ENCODE measurements at places on chromosomes 7 and 10.

DNA sequence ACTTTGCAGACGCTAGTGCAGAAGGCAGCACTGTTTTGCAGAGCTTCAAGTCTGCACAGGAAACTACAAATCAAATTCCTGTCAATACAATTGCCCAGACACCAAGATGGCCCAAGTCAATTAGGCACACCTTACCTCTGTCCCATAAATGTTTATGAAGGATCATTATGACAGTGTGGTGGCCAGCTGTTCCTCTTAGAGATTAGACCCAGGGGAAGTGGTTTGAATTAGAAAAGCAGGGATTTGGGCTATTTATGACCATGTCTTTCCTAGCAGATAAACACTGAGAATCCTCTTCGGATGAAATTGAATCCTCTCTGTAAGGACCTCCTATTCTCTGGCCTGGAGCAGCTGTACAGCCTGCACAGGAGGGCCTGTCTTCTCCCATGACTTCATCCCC lies 9.9 kb upstream of the NEUROG3 start:
- no peak for DNase-seq

DNA sequence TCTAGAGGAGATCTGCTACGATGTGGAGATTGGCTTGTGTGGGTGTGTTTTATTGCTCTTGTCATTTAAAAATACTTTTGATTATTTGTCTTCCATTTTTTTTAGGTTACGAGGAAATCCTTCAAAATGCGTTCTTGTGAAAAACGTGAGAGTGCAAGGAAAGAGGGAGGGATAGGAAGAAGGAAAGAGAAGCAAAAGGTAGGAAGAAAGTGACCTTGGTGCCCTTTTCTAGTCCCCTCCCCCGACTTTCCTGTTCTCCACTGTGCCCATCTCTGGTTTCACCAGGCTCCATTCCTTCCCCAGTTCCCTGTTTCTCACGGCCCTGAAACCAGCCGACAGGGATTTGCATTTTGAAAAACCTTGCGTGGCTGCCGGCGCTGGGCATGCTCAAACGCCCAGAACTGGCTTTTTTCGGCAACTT lies 506 bp upstream of the GNAI1 start:
- DNase-seq: no peak

- DNase-seq: no peak
Measured at GRCh38 chr10:110224992-110225391, 17.6 kb downstream of the MXI1 start.

DNA sequence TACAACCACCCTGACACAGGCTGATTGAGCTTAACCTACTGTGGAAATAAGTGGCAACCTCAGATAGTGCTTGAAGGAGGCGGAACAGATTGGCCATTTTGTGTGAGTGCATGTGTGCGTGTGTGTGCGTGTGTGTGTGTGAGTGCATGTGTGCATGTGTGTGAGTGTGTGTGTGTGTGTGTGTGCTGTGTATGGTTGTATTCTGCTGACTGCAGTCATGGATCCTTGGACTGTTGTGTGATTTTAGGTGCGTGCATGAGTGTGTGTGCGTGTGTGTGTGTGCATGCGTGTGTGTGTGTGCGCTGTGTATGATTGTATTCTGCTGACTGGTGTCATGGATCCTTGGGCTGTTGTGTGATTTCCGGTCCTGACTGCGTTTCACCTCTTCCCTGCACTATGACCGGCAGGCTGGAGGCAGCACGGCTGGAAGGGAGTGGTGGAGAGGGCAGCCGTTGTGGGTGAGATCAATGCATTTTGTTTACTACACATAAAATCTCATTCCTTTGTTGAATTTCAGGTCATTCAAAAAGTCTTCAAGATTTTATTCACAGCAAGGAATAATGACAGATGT lies 6.3 kb downstream of the IQCE start:
- no peak for DNase-seq

DNA sequence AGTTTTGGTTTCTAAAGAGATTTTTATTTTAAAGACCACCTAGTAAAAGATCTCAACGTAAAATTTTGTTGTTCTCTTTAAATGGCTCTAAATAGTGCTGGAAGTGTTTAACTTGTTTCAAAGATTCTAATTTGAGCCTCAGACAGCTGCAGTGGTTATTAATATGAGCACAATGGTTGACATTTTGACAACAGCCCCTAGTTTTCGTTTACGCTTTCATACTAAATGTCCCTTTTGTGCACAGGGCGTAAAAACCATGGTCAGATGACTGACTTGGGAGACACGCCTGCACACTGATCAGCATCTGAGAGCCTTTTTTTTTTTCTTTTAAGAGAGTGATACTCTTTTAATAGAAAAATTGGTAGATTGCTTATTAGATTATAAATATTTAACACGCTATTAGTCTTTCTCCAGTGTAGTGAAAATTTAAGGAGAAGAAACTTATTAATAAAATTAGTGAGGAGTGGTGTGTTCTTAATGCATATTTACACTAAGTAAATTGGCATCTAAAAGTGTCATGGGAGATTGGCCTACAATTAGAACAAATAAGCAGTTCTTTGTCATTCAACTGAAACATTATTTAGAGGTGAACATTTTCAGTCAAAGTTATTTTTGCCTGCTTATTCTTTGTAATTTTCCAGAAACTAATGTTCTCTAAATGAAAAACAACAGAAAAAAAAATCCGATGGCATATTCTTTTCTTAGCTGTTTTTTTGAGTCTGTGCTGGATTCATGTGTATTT lies 182.8 kb upstream of the PHYHIPL start:
- DNase-seq: no peak

- no peak for DNase-seq
Measured at GRCh38 chr7:40380111-40380510, 245.3 kb downstream of the SUGCT start.

DNA sequence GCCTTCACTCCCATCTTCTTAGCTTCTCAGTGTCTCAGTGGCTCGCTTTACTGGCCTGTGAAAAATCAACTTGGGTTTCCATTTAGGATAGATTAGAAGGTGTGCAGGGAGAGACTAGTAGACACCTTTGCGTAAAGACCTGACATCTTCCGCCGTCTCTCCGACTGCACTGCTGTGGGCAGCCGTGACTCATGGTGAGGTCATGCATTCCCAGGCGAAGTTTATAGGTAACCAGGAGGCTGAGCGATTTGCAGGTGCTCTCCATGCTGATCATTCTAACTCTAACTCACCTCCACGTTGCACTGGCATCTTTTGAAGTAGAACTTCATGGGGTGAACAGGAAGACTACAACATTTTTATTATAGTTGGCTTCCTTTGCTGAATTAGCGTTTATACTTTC lies 68.0 kb upstream of the ZNF438 start:
- DNase-seq: no peak

- DNase-seq: no peak
Measured at GRCh38 chr10:23432639-23433038, 6.2 kb upstream of the OTUD1 start.

- no peak for DNase-seq
Measured at GRCh38 chr10:91552274-91553095, 80.4 kb downstream of the PPP1R3C start.

DNA sequence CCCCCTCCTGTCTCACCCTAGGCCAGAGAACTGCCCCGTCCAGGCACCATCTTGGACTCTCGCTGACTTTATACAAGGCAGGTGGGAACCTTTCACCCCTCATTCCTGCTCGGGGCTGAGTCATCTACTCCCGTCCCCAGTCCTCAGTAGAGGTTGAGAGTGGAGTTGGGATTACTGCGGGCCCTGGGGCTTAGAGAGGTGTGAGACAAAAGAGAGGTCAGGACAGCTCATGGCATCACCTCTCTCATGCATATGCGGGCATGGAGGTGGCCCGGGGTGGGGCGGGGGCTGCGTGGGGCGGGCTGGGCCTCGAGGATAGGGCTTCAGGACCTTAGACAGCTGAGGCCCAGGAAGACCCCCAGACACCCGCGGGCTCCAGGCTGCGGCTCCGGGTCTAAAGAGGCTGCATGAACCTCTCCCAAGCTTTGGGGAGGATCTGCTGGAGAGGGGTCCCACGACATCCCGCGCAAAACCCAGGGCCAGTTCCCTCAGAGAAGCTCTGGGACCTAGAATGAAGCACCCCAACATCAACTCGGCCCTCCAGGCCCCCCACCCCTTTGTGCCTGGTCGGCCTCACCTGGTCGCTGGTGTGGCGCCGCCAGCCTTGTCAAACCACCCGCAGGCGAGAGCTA lies 317 bp downstream of the PDZD7 start:
- no peak for DNase-seq

DNA sequence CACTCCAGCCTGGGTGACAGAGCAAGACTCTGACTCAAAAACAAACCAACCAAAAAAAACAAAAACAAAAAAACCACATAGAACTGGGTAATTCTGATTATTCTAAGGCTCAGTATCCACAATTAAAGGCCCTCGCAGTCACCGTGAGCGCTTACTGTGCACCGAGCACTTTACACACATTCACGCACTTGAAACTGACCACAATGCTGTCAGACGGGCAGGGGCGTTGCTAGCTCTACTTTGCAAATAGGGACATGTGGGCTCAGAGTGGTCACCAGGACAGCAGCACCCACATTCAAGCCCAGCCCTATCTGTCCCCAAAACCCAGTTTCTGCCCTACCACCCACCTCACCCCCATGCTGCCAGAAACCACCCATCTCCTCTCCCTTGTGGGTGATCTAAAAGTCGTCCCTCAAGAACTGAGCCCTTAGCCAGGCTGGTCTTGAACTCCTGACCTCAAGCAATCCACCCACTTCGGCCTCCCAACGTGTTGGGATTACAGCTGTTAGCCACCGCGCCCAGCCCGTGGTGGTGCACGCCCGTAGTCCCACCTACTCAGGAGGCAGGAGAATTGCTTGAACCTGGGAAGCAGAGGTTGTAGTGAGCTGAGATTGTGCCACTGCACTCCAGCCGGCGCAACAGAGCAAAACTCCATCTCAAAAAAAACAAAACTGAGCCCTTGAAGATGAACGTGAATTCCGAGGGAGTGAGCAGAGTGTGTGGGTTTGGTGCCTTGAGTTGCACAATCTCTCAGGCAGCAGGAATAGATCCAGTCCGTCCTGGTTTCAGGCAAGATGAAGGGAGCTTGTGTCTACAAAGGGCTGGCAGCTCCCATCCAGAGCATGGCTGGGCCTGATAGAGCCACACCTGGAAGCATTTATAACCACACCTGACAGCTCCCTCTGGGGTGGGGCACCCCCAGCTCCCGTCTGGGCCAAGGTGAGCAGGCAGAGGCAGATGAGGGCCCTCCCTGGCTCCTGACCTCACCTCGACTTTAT lies 5.4 kb upstream of the HSPB1 start:
- DNase-seq: no peak

DNA sequence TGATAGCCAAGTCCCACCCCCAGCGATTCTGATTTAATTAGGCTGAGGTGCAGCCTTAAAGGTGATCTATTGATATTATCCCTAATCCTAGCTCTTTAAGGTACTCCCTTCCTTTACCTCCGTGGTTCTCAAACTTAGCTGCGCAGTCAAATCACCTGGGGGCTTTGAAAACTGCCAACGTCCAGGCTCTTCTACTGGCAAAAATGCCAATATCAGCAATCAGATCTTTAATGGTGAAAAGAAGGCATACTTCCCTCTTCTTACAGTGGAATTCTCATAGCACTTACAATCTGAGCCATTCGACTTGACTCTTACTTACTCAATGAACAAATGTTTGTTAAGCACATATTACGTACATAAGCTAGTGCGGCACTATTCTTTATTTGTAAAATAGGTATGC lies 704 bp upstream of the SLC35B4 start:
- DNase-seq: no peak

Measured in stimulated activated CD8-positive, alpha-beta memory T cell treated with anti-CD3 and anti-CD28 coated beads, Interleukin-4, amount 100 ng/mL, for 4 hours (primary cell).